GM12891 (cell line): ENCODE measurements at places on chromosomes 1 and 21.

DNA sequence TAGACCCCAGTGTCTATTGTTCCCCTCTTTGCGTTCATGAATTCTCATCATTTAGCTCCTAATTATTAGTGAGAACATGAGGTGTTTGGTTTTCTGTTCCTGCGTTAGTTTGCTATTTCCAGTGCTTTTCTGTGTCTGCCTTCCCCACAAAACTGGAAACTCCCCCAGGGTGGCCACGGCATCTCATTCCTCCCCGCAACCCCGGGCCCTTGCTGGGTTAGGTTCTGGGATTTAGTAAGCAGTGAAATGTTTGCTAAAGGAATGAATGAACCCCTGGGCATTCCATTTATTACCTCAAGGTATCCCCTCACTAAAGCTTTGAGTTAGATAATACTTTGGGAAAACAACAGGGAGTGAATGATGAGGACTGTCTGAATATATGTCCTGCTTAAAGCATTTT lies 142.9 kb downstream of the GLUL start:
- DNase-seq = no peak

GRCh38 chr1:7847599-7847998 lies 5.3 kb downstream of the UTS2 start:
- no peak for DNase-seq

DNA sequence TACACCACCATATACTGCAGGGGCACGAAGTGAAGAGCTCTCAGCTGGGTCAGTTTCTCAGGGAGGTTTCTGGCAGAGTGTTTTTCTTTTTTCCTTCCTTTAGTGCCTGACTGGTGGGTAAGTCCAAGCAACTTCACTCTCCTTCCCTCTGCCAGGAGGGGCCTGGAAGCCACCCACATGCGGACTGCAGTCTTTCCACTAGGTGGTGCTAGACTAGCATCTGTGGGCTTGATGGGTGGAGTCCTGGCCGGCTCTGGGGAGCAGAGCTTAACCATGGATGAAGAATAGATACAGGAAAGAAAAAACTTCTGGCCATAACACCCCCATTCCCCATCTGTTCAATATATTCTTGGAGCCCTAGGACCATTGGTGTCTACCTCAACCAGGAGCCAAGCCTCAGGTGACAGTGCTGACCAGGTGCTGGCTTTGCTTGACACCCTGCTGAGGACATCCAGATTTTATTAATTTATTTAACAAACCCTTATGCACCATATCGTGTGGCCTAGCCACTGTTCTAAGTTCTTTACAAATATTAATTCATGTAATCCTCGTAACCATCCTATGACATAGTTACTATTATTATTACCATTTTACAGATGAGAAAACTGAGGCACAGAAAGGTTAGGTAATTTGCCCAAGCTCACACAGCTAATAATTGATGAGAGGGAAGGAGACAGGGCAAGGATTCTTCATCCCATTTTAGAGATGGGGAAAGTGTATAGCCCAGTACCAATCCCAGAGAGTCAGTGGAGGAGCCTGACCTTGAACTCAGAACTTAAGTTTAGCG lies 126.7 kb upstream of the CSF3R start:
- peak; percentile 79 for DNase-seq

- no peak for DNase-seq
Observed at GRCh38 chr1:93207211-93207610, 26.7 kb downstream of the CCDC18 start.

GRCh38 chr1:49102752-49103151 lies 326.1 kb upstream of the BEND5 start:
- no peak for DNase-seq

GRCh38 chr1:199701726-199702125 lies 325.8 kb upstream of the NR5A2 start:
- no peak for DNase-seq

- no peak for DNase-seq
Observed at GRCh38 chr1:58929671-58930325, 146.0 kb upstream of the JUN start.

GRCh38 chr1:82048596-82048995 lies 247.9 kb downstream of the ADGRL2 start:
- DNase-seq = no peak

GRCh38 chr1:151668090-151668489 lies 48.5 kb downstream of the CELF3 start:
- no peak for DNase-seq

GRCh38 chr1:82185084-82185483 lies 384.4 kb downstream of the ADGRL2 start:
- no peak for DNase-seq

DNA sequence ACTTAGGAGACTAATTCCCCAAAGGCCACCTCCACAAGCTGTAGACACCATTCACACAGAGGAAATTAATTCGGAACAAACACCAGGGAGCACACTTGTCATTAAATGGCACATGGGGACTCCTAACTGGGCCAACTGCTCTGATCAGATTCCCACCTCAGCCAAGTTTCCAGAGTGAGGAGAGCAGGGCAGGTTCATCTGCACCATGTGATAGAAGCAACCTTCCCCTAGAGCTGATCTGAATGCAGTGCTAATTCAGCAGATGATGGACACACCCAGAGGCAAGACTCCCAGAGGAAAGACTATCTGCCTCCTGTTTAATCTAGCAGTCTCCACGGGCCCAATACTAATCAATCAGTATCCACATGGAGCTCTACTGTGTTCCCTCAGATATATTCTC lies 147.0 kb downstream of the VAV3 start:
- no peak for DNase-seq

DNA sequence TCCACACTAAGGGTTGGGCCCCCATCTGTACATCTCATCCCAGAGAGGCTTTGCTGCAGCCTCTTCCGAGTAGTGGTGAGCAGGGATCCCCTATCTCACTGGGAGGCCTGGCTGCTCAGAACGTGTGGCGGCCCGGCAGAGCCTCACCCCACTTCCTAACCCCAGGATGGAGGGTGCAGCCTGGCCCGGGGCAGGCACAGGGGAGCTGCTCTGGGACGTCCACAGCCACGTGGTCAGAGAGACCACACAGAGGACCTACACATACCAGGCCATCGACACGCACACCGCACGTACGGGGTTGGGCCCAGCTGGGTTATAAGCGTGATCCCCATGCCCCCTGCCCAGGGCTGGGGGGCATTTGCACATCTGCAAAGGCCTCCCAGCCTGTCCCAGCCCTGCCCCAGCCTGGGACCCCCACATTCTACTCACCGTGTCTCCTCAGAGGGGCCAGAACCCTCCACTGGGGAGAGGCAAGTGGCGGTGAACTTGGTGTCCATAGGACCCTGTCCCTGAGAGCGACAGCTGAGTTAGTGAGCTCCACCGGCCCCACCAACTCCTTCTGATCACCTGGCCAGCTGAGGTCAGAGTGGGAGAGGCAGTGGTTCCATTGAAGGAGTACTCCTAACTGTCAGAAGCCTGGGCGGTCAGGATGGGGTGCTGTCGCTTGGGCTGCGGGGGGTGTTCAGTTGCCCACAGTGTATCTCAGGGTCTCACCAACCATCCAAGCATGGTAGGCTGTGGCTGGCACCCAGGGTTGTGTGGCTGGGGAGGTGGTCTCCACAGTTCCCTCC lies 41.2 kb downstream of the TRIM11 start:
- DNase-seq = no peak

DNA sequence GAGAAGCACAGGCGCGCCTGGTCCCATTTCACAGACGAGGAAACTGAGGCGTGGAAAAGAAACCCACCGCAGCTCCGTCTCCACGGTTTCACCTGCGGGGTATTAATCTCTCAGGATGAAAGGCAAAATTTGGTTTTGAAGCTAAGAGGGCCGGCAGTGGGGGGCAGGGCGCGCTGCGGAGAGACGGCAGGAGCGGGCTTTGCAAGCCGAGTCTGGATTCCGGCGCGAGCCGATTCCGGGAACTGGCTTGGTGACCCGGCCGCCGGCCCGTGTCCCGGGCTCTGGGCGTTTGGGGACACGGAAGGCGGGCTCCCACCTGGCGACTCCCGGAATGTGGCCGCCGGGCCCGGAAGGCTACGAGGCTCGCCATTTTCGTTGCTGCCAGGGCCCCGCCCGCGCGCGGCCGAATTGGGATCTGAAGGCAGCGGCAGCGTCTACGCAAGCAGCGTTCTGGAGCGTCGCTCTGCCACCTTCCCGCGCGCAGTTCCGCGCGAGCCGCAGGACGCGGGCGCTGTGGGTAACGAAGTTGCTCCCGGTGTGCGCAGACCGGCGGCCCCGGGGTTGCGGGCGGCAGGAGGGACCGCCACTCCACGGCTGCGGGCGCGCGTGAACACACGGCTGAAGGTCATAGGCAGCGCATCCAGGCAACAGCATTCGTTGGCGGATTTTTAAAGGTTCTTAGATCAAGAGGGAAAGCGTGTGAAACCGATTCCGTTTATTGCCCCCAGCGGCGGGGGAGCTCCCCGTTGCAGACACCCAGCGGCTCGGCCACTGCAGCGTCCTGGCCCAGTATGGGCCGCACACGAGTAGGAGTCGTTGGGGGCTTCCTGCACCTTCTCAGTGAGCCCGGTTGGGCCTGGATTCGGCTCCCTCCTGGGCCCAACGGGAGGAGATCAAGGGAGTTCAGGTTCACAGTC lies 5.4 kb upstream of the PRDM16 start:
- DNase-seq = no peak

DNA sequence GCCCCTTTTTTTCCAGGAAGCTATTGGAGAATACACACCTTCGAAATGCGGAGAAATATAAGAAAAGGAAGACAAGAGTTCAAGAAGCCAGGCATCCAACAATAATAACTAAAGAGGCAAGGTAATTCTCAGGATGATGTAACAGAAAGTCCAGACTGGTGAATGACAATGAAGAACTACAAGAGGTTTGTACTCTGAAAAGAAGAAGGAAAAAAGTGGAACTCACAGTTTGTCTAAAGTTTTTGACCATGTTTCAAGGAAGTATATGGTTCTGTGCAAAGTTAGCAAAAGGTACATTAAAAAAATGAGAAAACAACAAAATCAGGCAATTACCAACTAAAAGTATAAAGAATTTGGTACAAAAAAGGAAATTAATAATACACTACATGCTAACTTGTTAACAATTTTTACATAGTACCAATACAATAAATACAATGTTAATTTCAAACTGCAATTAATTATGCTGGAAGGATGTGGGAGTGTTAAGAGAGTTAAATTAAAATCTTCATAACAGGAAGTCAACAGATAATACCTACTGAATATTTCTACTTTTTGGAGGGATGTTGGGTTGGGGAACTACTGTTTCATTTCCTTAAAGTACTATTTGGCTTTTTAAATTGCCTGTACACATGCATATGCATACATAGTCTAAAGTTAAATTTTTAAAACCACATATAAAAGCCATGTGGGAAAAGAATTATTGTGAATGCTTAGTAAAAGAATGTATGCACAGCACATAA lies 12.9 kb upstream of the CD55 start:
- DNase-seq = no peak

DNA sequence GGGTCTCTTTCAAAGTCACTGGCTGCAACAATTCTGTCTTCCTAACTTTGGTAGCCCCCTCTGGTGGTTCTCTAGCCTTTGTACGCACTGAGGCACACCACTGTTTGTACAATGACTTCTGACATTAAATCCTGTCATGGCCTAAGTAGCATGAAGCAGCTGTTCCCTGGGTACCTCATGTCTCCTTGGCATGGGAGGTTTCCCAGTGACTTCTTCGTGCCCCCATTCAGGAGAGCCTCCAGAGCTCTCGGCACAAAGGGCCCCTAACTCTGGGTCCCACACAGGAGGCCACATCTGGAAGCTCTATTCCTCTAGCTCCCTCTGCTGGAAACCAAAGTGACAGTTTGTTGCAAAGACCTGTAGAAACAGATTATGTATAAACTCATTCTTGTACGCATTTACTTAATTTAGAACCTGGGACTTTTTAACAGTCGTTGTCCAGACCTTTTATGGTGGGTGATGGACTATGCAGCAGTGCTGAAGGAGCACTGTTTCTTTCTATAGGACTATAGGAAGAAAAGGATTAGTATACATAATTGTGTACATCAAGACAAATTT lies 13.4 kb downstream of the SWT1 start:
- peak; percentile 25 for DNase-seq

DNA sequence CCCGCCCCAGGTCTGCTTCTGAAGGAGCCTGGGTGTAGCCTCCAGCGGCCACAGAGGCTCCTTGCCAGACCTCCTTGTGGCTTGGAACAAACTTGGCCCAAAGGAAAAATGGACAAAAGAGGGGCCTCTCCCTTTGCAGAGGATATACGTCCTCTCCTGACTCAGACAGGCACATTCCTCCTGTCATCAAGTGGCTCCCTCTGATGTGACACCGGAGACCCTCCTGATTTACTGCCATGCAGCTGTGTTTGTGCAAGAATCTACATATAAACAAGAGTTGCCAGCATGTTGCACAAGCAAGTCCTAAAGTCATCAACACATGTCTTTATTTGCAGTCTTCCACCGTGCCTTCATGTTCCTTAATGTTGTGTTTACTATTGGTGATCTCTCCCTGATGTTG lies 54.1 kb upstream of the F3 start:
- DNase-seq = no peak
